ENCODE measurements at places on chromosomes 13 and 19.

DNA sequence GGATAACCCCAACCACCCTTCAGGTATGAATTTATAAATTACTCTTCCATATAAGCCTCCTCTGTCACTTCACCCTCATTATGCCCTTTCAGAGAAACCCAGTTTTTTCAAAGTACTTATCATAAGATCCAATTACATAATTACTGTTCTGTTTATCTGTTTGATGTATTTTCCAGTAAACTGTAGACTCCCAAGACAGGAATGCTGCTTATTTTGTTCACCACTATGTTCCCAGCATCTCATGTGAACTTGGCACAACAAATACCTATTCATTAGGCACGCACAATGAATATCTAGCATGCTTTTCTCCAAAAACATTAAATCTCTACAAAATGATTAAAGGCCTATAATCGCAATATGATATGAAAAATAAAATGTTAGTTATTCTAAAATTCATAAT, 13.2 kb downstream of the ENOX1 start:
- no peak for DNase-seq

- DNase-seq, result no peak
Observed at GRCh38 chr19:54208784-54209057, 8.1 kb downstream of the RPS9 start.

DNA sequence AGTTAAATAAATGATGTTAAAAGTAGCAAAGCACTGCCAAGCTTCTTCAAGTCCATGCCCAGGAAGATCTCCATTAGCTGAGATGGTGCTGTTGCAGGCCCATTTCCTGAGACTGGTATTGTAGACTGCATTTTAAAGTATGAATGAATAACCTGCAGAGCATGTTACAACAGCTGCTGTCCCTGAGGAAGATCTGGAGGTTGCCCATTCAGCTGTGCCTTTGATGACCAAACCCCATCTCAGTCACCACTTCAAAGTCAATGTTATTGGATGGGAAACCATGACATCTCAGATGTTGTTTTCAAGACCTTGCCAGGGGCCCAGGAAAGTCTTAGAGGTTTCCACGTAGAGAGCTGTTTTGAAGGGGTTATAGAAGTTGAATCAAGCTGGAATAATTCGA, 281.3 kb downstream of the MTUS2 start:
- no peak for DNase-seq

- DNase-seq, result no peak
Observed at GRCh38 chr13:103734837-103735236, 668.6 kb upstream of the SLC10A2 start.
